ENCODE measurements at places on chromosomes 7 and 10. TPM values are rescaled to one million over a fixed set of nuclear protein-coding genes. Genes with fewer than 3 reads are reported as not detected.

DNA sequence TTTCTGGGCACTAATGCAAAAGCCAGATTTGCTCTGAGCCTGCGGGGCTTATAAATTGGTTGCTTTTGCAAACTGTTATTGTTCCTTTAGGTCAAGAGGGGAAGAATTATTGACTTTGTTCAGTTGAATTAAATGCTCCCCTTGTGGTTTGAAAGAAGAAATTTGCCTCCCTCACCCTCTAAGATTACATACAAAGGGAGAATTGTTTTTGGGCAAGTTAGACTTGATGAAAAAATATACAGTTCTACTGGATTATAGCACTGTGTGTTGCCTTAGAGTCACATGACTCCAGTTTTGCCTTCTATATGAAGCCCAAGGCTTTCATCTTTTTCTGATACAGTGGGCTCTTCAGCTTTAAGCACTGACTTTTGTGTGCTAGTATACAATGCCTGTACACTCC, 1265.8 kb upstream of the LRRTM3 start:
- no peak for DNase-seq

- no peak for DNase-seq
Observed at GRCh38 chr7:133940368-133940767, 186.8 kb upstream of the LRGUK start.

The SYCE1 gene
- polyA plus RNA-seq, result 0.33 TPM

- DNase-seq, result peak; percentile 86
Observed at GRCh38 chr7:100247152-100247757, 27.5 kb downstream of the PVRIG start.

- DNase-seq, result no peak
Observed at GRCh38 chr10:23448802-23449570, 10.1 kb downstream of the OTUD1 start.

GRCh38 chr7:75573477-75574019, 81.4 kb downstream of the SPDYE5 start:
- DNase-seq, result no peak

The ZNF804B gene
- polyA plus RNA-seq, result not detected

DNA sequence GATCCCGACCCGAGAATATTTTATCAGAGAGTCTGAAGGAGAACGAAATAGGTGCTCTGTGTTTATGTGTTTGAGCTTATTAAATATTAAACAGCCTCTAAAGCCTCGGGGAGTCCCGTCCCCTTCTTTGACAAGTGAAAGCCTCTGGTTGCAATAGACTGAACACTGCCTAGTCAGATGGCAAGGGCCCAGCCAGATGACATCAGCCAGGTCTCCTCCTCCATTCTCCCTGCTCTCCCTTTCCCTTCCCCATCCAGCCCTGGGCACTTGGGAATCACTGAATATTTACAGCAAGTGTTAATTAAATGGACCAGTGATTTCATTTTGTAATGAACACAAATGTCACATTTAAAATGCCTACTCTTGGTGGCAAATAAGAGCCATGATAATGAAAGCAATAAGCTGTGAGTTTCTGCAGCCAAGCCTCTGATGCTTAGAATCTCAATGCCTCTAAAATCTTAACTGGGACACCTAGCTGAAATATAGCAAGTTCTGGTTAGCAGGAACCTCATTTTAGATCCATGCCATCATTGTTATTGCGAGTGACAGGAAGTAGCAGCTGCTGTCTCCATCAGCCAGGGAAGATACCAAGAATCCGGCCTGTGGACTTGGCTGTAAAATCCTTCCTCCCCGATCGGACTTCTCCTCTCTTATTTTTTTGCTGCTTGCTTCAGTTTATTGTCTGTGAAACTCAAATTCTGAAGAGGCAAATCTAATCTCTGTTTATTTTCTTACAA, 202.1 kb downstream of the PRPF18 start:
- no peak for DNase-seq

- no peak for DNase-seq
Observed at GRCh38 chr10:48197236-48197899, 77.1 kb downstream of the FRMPD2 start.

DNA sequence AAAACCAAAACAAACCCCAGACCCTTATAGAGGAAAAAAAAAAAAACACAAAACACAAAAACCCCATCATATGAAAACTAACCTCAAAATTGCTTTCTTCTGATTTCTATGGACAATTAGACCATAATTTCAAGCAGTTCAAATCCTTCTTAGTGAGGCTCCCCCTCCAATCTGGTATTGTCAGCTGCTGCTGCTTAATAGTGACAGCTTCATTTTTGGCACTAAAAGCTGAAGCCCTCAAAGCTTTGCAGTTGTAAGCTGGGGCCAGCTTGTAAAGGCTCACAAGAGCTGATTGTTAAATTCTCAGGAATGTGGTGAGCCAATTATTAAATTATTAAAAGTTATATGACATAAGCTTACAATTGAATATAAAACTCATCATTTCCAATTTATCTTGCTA, 21.9 kb downstream of the ATXN7L1 start:
- DNase-seq, result no peak

The ANKRD30A gene
- polyA plus RNA-seq, result not detected

DNA sequence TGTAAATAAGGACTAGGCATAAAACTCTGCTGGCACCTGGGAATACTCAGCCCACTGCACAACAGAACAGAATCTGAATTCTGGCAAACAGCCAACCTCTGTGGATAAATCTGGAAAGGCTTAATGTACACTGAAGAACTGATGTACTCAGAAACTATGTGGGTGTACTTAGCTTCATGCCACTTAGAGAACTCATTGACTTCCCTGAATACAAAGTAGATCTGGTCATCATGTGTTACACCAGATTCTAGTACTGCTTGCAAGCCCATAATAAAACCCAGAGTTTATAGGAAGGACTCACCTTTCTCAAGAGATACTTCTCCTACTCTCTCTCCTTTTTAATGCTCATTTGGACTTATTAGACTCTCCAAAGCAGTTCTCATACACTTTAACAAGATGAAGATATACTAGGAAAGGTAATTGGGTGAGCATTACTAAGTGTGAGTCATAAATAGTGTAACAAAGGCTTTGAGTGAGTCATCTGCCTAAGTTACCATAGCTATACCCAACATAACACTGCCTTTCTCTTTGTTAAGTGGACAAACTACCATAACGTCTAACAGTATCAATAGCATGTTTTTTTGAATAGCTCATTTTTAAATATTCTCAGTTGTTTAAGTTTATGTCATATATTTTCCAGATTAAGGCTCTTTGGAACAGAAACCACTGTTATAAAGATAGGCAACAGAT, 309.1 kb downstream of the MDFIC start:
- peak; percentile 53 for DNase-seq

GRCh38 chr10:71513936-71514335, 117.2 kb downstream of the CDH23 start:
- DNase-seq, result no peak
